ENCODE measurements at places on chromosomes 4 and X.

DNA sequence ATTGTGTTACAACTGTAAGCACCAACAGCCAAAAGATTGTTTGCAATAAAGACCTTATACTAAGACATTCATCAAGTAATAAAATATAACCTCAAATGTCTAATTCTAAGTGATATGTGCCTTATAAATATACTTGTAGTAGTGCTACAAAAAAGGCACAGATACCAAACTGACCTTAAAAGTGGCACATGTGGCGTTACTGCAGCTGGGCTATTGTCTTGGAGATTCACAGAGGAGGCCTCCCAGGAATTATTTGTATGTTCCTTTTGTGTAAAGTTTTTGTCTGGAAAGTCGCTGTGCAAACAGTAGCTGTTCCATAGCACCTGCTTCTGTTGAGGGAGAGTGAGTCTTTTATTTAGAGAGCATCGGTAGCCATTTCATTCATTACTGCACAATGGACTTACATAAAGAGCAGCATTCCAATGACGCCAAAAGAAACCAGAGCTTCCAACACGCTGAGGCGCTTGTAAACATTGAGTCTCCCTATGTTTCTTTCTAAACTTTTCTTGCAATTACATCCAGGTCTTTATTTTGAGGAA lies 143.7 kb downstream of the RPA4 start:
- no peak for DNase-seq

DNA sequence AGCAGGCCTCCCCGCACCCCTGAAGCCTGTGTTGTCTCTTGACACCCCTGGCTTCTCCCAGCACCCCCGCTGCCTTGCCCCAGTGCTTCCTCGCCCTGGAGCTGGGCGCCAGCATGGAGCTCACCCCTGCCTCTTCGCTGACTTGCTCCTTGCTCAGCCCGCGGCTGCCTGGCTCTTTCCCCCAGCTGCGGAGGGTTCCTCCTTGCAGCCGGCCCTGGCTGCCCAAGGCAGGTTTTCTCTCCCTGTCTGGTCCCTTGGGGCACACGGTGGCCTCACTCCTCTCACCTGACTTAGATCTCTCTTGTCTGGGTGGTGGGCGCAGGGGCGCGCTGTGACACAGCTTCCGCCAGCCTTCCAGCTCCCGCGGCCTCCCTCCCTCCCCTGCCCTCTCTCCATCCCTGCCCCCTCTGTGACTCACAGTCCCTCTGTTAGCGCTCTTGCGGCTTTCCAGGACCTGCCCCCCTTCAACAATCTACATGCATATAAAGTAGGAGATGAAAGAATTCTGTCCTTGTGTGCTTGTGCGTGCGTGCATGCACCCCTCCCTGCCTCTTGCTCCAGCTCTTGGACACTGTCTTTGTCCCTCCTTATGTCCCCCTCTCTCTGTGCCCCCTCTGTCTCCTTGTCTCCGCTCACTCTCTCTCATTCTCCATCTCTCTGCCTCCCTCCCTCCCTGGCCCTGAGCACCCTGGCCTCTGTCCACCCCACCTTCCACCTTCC lies 2.2 kb downstream of the PLXNB3 start:
- DNase-seq: no peak

DNA sequence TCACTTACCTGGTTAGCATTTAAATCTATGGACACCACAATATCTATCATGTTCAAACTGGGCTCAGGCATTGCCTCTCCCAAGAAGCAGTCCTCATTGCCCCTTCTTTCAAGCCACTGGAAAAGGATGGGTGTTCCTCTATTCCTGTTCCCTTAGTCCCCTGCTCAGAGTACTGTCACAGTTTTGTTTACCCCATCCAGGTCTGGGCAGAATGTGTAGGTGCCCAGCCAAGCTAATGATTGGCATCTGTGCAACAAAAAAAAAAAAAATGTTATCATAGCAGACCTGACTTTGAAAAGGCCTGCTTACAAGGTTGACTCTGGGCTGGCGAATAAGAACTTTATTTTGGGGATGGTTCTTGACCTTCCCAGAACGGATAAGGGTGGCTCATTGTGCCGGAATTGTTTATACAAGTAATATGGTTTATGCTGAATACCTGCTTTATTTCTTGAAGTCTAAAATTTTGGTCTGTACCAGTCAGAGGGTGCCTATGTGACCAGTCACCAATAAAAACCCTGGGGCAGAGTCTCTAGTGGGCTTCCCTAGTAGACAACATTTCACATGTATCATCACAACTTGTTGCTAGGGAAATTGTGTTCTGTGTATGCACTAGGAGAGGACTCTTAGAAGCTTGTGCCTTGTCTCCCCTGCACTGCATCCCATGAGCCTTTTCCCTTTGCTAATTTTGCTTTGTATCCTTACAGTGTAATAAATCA lies 47.9 kb downstream of the JADE3 start:
- no peak for DNase-seq

DNA sequence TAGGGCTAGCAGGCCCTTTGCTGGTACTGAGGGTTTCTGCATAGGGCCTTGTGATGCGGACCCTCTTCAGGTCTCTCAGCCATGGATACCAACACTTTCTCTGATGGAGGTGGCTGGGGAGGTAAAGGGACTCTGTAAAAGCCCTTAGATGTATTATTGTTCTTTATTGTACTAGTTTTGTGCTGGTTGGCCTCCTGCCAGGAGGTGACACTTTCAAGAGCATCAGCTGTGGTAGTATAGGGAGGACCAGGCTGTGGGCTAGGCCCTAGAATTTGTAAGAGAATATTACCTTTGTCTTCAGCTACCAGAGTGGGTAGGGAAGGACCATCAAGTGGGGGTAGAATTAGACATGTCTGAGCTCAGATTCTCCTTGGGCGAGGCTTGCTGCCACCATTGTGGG lies 936.3 kb downstream of the CENPC start:
- no peak for DNase-seq

- no peak for DNase-seq
Measured at GRCh38 chr4:15864651-15865566, 73.6 kb downstream of the FGFBP1 start.

GRCh38 chr4:111466811-111467604 lies 678.2 kb upstream of the FAM241A start:
- no peak for DNase-seq

DNA sequence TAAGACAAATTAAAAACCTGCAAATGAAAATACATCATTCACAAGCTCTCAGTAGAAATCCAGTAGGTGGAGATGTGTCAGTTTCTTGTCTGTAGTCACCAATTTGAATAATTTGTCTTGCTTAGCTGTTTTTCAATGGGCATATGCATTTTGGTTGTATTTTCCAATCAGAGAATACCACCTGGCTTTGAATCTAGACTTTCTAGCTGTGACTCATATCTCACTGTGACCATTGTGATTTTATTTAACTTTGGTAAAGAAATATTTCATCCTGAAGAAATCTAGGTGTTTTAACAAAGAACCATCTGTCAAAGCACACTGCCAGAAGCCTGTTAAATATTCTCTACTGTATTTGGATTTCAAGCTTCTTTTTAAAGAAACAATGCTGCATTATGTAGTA lies 1650.6 kb upstream of the IGFBP7 start:
- no peak for DNase-seq

GRCh38 chr4:29153642-29154041 lies 1566.5 kb upstream of the PCDH7 start:
- no peak for DNase-seq

DNA sequence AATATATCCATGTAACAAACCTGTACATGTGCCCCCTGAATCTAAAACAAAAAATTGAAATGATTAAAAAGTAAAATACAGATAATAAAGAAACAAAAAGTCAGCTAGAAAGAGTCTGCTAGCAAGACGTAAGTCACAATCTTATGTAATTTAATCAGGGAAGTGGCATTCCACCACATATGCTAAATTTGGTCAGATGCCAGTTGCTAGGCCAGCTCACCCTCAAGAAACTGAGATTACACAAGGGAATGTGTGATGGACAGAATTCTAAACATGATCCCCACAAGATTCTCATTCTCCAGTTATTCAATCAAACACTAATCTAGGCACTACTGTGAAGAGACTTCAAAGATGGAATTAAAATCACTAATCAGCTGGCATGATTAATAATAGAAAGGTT lies 689.3 kb downstream of the CENPC start:
- no peak for DNase-seq

DNA sequence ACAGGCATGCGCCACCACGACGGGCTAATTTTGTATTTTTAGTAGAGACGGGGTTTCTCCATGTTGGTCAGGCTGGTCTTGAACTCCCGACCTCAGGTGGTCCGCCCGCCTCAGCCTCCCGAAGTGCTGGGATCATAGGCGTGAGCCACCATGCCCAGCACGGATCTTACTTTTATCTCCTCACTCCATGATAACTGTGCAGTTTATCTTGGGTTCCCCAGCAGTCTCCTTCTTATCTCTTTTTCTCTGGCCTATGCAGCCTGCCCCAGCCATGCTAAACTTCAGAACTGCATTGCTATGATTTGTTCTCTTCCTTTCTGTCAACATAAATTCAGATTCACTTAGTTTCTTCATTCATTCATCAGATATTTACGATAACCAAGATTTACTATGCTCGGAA lies 22.4 kb downstream of the PAGE1 start:
- no peak for DNase-seq

- DNase-seq: no peak
Measured at GRCh38 chr4:40702137-40702799, 47.5 kb upstream of the NSUN7 start.

GRCh38 chrX:262381-262909 lies 18.7 kb upstream of the PLCXD1 start:
- DNase-seq: no peak

DNA sequence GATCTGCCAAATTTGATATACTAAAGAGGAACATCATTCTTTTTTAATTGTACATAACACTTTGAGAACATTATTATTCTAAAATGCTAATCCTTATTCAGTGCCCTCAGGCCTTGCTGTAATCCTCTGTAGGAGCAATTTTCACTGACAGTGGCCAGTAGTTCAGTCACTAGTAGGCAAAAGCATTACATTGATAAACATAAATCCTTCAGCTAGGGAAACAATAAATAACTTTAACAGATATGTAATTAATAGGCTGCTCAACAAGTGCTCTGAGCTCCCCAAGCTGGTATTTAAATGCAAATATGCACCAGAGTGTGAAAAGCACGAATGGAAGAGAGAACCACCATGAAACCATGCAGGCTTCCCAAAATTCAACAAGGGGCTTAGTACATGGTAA lies 77.7 kb upstream of the FAM47C start:
- no peak for DNase-seq

- DNase-seq: no peak
Measured at GRCh38 chr4:128796934-128797333, 12.6 kb upstream of the JADE1 start.

GRCh38 chrX:69285881-69286564 lies 120.8 kb upstream of the PJA1 start:
- no peak for DNase-seq

- no peak for DNase-seq
Measured at GRCh38 chrX:74195605-74196004, 108.4 kb upstream of the ZCCHC13 start.

GRCh38 chrX:130718137-130718536 lies 184.9 kb downstream of the ENOX2 start:
- no peak for DNase-seq

- no peak for DNase-seq
Measured at GRCh38 chr4:31737419-31737818, 1017.2 kb downstream of the PCDH7 start.

DNA sequence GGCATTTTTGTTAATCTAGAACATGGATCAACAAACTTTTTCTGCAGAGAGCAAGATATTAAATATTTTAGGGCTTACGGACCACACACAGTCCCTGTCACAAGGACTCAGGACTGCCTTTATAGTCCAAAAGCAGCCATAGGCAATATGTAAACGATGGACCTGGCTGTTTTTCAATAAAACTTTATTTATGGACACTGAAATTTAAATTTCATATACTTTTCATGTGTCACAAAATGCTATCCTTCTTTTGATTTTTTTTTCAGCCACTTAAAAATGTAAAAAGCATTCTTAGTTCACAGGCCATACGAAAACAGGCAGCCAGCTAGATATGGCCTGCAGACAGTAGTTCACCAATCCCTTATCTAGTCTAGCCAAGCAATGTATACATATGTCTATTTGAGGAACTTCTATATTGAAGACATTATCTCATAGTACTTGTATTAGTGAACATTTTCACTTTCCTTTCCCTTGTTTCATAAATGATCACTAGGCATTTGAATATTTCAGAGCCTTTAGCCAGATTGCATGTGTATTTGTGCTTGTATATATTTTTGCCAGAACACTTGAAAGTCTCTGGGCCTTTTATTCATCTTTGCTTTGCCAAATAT lies 350.9 kb downstream of the RPA4 start:
- DNase-seq: no peak

DNA sequence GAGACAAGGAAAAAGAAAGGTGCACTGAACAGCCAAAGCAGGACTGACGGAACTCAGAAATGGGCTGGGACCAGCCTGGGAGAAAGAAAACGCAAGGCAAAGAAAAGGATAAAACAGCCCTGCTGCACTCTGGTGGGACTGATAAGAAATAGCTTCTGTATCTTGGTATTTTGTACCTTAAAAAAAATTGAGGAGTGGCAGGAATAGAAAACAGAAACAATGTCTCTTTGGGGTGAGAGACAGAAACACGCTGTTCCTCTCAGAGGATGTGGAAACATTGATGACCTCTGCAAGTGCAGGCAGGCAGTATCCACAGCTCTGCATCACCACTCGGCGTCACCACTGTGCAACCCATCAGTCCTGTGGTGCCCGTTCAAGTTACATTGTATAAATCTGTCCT lies 152.5 kb upstream of the SPRY1 start:
- no peak for DNase-seq

DNA sequence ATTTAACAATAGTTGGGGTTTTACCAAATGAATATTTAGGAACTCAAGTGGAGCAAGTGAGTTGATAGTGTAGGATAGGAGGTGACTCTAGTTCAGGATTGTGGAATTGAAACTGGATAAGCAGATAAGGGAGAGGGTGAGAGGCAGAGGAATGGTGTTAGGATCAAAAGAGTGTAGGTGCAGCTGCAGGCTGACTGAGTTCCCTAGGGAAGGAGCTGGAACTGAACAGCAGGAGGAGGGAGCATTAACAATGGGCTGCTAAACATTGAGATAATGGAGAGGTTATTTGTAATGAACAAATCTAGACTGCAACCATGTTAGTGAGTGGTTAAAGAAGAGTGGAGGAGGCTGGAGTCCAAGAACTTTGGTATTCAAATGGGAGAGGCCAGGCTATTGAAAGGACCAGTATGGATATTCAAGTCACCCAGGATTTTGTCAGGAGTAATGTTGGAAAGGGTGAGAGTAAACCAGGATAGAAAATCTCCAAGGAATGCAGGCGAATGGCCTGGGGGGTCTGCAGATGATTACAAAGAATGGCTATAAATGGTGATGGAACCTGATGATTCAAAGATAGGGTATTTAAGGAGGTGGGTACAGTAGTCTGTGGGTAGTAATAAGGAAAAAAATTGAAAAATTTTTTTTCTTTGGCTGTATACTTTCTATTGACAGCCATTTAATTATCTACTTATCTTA lies 497.1 kb upstream of the TENM3 start:
- no peak for DNase-seq
